ENCODE measurements at places on chromosomes 4 and X.

GRCh38 chrX:121260596-121261240 lies 213.3 kb downstream of the GLUD2 start:
- DNase-seq: no peak

- peak; percentile 49 for DNase-seq
These were observed 608 bp downstream of the TAF1 start for GRCh38 chrX:71366674-71367256.

- DNase-seq: no peak
These were observed 405.2 kb downstream of the FAT4 start for GRCh38 chr4:125719987-125720386.

- DNase-seq: no peak
These were observed 33.7 kb downstream of the NFKB1 start for GRCh38 chr4:102534845-102535244.

DNA sequence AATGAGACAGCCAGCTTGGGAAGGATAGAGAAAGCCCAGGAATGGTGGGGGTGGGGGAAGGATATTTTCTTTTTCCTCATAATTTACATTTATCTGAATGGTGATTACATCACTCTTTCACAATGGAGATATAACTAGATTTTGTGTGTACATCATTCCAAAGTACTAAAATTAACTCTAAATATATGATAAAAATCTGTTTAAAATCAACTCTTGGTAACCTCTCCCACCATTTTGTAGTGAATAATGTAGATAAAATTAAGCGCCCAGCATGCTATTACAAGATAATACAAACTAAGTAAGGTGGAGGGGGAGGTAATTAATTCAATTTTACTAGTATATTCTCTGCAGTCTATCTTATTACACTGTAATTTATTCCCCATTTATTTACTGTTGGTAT lies 78.9 kb downstream of the NCAPG start:
- DNase-seq: no peak

- no peak for DNase-seq
These were observed 16.9 kb upstream of the TSR2 start for GRCh38 chrX:54423161-54423888.

- no peak for DNase-seq
These were observed 12.9 kb downstream of the TMEM131L start for GRCh38 chr4:153479101-153479500.

DNA sequence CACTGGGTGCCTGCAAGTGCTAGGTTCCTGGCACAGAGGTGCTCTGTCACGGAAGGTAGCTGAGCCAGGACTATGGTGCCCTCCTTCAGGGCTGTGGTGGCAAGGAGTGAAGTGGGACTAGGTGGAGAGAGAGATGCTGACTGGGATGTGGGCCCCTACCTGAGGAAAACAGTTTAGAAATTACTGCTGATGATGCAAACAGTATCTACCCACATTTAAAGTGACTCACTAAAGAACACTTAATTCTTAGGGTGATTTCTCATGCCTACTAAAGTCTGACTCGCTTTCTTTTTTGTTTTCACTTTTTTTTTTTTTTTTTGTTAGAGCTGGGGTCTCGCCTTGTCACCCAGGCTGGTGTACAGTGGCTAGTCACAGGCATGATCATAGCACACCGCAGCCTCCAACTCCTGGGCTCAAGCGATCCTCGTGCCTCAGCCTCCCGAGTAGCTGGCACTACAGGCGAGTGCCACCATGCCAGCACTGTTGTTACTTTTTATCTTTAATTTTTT lies 3.1 kb downstream of the ZNF185 start:
- DNase-seq: no peak

DNA sequence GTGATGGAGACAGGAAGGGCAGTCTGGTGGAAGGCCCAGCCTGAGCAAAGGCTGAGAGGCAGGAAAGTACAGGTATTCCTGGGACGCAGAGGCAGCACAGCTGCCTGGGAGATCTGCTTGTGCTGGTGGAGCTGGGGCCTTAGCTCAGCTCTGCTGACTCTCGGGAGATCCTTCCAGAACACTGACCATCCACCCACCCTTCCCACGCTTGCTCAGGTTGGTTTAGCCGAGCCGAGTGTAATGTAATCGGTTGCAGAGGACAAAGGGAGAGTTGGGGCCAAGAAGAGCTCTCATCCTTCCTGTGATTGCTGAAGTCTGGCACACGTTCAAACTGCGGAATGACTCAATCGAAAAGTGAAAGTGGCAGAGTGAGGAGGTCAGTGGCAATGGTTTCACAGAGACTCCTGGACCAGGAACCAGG lies 43.1 kb upstream of the GPR78 start:
- no peak for DNase-seq

DNA sequence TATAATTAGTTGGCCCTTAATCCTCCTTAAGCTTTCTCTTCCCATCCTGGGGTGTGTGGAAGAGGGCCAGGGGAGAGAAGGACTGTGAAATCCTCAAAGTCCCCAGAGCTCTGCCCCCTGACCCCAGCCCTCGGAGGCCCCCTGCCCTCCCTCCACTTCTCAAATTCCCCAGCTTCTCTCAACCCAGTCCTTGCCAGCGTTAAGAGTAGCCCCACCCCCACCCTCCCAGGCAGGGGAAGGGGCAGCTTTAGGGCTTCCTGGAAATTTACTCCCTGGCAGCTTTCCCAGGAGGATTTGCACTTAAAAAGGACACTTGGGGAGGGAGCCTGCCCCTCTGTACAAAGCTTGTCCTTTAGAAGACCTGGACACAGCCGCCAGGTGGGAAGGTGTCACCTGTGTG lies 11.8 kb upstream of the CD40LG start:
- no peak for DNase-seq

DNA sequence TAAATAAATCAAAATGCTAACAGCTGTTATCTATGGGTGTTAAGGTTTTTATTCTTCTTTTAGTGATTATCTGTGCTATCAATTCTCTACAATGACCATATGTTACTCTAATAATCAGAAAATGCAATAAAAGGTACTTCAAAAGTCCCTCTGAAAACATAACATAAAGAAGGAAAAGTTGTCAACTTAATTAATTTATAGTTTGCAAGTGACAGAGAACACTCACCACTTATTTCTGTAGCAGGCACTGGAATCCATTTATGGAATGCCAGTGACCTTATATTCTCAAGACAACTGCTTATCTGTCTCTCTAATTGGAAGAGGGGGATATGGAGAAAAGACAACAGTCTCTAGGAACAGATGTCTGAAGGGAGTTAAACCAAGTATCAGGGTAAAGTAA lies 25.6 kb upstream of the PLS3 start:
- DNase-seq: no peak

- no peak for DNase-seq
These were observed at the start of gene PPP4R3C for GRCh38 chrX:27463187-27463586. TSS of gene PPP4R3C (minus strand) at chrX:27463341. CDS start at chrX:27463296, 45 bp downstream.

DNA sequence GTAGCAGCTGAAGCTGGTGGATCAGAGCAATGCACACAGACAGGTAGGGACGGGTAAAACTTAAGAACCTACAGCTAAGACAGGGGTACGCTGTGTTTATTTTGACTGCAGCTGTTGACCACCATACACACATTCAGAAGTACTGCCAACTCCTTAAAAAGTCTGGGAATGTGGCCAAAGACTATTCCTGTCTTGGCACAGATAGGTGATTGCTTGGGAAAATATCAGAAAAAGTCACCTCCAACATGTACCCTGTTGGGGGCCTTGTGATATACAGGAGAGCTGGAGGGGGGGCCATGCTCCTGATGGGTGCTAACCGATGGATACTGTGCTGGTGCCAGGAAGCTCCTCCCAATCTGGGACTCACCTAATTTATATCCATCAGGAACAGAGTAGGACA lies 121.2 kb downstream of the VCX2 start:
- DNase-seq: no peak

DNA sequence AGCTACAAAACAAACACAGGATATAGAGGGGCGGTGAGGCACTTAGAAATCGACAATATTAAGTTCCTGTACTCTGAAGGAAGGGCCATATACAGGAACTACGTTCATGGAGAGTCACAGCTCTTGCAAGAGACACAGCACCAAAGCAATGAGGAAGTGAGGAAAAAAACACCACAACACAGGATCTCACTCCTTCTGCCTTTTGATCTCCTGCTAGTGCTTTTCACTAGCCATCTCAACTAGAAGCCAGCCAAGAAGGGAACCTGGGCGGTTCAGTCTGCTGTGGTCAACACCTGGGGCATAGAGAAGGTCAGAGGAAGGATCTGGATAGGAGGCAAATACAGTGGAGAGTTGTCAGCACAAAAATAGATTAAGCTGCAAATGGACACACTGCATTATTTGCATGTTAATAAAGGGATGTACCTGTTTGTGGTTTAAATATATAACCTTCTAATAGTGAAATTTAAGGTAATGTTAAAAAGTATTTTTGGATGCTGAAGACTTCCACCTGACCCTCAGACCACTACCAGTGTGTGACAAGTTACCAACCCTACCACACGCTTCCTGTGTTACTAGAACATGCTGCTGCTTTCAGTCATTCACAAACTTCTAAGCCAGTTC lies 104.6 kb downstream of the DTHD1 start:
- peak; percentile 85 for DNase-seq

GRCh38 chr4:101066626-101067170 lies 280.6 kb downstream of the PPP3CA start:
- DNase-seq: no peak

- no peak for DNase-seq
These were observed 755 bp downstream of the ANKRD17 start for GRCh38 chr4:73257651-73258435.

DNA sequence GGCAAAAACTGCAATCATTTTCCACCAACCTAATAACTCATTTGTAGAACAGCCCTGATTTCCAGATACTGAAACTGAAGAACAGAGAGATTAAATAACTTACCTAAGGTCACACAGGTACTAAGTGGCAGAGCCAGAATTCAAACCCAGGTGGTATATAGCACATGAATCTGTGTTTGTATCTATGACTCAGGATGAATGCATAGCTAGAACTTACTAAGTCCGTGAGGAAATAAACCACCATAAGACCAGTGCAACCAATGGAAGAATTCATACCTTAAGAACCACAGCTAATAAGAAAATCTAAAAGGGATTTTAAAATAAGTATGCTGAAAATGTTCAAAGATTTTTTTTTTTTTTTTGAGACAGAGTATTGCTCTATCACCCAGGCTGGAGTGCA lies 1.5 kb upstream of the PLAC1 start:
- DNase-seq: no peak

DNA sequence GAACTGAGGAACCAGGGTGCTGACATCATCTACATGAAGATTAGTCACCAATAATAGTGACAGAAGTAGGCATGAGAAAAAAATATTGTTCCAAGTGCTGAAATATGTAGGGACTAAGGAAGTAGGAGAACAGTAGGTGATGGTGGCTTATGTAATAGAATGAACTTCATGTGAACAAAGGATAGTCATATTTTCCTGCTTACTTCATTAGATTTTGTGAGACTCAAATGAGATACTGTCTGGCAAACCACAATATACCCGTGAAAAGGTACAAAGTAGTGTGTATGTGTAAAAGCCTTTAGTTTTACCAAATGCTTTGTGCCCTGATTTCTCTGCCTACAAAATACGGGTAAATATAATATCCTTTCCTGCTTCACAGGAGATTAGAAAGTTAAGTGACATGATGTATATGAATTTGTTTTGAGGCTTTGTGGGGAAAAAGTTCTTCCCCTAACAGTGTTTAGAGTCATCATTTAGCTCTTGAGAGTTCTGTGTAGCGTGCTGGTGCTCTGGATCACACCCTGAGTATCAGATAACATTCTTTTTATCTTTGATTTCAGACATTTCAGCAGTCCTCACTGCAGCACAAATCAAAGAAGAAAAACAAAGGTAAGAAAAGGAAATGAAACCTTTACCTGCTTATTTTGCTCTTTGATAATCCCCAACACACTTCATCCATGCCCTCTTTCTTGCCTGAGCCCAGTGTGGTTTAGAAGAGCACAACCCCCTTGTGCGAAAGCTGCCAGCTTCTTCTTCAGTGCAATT lies 67.9 kb downstream of the KLHL34 start:
- DNase-seq: no peak

DNA sequence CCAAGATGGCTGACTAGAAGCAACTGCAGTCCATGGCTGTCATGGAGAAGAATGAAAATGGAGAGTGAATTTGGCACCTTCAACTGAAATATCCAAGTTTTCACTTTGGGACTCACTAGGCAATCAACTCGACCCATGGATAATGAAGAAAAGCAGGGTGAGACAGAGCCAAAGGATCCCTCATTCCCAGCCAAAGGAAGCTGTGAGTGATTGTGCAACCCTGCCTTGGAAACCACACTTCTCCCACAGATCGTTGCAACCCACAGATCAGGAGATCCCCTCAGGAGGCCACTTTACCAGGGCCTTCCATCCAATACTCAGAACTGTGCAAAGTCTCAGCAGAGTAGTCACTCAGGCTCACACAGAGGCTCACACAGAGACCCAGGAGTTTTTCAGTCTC lies 4.5 kb downstream of the CFAP299 start:
- no peak for DNase-seq

DNA sequence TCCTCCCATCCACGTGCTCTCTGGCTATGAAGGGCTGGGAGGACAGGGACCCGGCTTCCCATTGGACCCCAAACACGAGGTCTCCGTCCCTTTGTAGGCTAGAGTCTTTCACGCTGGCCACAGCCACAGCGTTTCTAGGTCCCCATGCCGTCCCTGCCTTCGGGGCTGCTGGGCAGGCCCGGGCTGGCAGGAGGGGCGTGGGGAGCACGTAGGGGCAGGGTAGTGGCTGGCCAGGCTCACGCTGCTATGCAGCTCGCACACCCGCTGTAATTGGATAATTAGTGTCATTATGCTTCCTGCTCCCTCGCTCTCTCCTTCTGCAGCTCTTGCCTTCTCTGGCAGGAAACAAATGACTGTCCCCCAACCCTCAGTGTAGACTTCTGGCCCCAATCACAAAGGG lies 9.8 kb downstream of the ATP2B3 start:
- no peak for DNase-seq

DNA sequence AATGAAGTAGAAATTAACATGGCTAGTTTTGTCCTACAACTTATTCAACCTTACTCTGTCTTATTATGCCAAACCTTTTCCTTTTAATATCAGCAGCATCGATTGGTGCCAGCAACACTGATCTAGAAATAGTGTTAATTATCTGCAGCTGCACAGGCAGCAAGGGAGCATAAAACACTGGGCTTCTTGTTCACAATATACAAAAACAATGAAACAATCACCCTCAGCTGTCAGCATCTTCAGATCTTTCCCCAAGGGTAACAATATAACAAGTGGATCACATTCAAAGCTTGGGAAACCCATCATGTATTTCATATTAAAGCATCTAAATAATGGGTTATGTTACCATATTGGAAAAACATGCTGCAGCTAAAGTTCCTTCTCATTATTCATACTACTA lies 238.1 kb downstream of the SPOCK3 start:
- DNase-seq: no peak

DNA sequence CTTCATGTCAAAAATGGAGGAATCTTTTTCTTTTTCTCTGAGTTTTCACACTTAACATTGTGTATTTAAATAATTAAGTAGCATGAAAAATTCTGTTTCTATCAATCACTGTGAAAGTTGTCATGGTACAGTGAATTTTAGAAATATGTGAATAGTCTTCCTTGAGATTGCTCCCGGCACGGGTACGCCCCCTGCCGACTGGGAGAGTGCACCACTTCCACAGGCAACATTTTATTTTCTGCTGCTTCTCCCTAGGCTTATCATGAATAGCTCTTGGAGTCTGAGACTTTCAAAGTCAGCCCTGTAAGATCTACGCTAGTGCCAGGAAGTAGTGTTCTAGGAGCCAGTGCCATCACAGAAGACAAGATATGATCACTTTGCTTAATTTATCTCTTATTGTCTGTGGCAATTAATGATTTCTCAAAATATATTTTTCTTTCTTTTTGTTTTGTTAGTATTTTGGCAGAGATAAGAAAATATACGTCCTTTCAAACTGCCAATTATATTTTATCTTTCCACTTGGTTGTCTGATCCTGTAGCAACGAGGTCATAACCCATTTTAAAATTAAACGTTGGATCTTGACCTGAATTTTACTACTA lies 763.8 kb upstream of the AADAT start:
- DNase-seq: no peak
